ENCODE measurements at places on chromosomes 7 and 10.

GRCh38 chr7:27608776-27609495, 53.7 kb downstream of the HIBADH start:
- no peak for DNase-seq

DNA sequence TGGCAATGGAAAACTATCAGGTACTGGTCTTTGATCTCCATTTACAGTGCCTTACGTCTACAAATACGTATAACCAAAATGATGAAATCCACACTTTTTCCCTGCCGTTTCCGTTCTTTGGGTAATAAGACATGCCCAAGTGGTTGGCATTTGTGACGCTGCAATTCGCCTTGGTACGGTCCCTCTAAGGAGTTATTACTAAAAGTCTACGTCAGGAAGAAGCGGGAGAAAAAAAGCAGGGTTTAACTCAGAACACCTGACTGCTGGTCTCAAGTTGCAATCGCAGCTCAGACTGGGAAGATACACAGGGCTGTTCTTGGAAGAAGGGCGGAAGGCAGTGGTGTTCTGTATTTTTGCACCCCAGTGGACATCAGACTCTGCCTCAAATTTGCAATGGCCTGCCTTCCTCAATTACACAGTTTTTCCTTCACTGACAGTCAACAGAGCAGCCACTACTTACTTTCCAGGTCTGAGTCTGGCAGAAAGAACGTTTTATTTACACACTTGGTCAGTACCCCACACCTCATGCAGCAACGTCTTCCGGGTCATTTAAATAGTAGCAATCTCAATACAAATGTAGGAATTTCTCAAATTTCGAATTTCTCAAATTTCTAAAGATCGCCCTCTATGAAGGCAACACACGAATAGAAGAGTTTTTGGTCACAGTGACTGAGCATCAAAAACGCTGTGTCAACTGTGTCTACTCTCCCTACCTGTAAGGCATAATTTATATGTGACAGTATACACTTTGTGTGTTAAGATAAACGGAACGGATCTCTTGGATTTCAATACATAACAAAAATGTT, 2.1 kb downstream of the BAIAP2L1 start:
- DNase-seq = no peak

- DNase-seq = no peak
Measured at GRCh38 chr7:617614-618538, 98.2 kb upstream of the PDGFA start.

DNA sequence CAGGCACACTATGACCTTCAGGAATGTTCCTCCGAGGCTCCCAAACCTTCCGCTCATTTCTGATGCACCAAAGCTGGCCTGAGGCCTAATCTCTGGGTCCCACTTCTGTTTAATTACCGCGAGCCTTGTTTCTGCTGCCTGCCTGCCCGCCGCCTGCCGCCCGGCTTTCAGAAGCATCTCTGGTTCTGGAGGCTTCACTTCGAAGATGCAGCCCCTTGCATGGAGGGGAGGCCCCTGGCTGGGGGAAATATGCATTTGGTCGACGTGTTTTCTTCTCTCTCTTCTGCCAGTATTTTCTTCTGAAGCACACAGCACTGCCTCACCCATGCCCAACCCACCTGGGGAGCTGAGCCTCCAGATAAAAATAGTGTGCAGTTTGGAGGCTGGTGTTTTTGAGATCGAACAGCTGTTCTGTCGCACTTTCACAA, 166.9 kb downstream of the PAXIP1 start:
- no peak for DNase-seq

DNA sequence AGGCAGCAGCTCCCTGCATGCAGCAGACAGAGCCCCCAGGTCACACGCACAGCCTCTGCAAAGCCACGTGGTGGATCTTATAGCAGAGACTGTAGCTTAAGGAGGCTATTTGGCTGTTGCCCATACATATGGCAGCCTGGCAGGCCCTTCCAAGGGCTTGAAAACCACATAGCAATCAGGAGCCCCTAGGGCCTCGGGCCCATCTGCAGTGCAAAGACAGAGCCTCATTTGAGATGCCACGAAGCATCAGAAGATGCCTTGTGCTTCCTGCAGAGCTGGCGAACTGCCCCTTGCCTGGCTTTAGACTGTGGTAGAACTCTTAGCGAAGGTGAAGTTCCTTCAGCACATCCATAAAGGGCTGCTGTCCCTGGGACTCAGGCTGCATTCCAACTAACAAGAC, 309.9 kb downstream of the GRID1 start:
- no peak for DNase-seq

DNA sequence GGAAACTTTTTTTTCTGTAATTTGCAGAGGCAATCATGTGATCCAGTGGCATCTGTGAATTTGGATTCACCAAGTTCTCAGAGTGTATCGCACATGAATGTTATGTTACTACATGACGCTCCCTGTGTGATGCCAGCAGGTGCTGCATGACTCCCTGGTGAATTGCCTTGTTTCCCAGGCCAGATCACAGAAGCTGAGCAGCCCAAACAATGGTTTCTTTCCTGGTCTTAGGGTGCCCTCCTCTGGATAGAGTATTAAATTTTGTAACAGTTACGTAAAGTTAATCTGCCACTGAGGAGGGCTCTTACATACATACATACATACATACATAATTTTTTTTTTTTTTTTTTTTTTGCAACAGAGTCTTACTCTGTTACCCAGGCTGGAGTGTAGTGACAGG, 3.6 kb downstream of the ZSCAN21 start:
- peak; percentile 62 for DNase-seq

GRCh38 chr10:93072225-93072712, 1.4 kb upstream of the CYP26A1 start:
- DNase-seq = peak; percentile 41

DNA sequence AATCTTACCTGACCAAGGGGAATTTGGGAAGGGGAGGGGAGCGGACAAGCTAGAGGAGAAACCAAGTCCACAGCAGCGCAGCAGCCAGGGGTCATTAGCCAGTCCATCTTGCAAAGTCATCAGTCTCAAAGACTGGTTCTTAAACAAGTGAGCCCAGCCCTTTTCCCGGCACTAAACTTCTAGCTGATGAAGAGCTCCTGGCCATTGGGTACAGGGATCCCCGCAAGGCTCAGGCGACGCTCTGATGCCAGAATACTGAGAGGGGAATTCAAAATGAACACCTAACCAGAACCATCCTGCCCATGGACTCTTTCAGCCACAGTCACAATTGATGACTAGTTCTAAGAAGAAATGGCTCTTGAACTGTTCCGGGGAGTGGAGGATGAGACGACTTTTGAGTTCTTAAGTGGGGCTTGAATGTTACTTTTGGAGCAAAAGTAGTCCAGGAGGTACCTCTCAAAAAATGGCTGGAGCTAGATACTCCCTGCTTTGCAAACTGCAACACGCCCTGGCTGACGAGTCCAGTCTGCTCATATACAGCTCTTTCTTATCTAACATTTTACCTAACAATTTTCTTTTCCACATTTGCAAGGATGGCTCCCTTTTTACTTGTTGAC, 2.5 kb upstream of the TWIST1 start:
- no peak for DNase-seq

DNA sequence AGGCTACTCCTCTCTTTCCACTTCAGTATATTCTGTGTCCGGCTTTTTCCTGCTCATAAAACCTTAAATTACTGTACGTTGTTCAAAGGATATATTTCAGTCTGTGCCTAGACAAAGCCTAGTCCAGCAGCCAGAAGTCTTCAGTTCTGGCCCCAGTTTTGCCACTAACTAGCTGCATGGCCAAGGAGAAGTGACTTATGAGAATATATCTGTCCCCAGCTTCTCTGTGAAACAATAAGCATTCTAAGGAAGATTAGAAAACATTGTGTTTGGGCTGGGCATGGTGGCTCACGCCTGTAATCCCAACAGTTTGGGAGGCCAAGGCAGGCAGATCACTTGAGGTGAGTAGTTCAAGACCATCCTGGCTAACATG, 105.0 kb upstream of the HDAC9 start:
- no peak for DNase-seq

- DNase-seq = no peak
Measured at GRCh38 chr7:98369726-98370125, 31.2 kb downstream of the BAIAP2L1 start.

DNA sequence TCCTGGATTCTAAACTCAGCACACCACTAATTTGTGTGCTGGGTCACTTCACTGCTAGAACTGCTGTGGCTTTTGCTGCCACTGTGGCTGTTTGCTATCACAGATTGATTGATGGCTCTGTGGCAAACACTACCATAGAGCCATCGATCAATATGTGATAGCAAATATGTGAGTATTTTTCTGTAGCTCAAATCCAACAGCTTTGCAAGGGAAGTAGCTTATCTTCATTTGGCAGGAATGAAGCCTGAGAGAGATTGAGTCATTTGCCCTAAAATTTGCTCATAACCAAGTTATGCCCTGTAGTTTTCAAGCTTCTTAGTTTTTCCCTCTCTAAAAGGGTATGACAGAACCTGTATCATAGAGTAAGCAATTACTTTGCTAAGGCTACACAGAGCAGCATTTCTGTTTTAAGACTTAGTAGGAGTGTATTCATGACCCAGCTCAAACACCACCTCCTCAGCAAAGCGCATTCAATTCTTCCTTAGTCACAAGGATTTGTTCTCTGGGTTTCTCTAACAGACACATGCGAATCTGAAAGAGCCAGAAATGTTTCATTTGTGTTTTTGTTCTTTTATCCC, 43.1 kb downstream of the MINPP1 start:
- no peak for DNase-seq

- no peak for DNase-seq
Measured at GRCh38 chr7:1188720-1189294, 28.8 kb upstream of the ZFAND2A start.

GRCh38 chr10:63884426-63884825, 363.2 kb downstream of the REEP3 start:
- DNase-seq = no peak

- DNase-seq = peak; percentile 42
Measured at GRCh38 chr7:44881610-44882009, 3.7 kb downstream of the PURB start.

- DNase-seq = no peak
Measured at GRCh38 chr7:36192877-36193276, 39.8 kb downstream of the EEPD1 start.

DNA sequence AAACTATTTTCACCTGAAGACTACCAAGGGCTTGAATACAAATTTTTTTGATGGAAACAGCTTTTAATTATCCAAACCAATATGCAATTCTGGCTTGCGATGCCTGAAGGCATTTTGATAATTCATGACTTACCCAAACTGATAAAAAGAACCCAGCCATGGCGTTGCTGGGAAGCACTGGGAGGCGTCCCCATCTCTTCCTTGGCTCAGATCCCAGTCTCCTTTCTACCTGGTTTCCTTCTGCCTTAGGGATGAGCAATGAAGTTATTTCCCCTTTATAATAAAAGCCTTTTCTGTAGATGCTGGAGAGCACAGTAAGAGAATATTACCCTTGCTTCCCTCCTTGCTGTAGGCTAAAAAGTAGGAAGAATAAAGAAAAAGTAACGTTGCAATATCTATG, 129.1 kb upstream of the ANK3 start:
- no peak for DNase-seq

DNA sequence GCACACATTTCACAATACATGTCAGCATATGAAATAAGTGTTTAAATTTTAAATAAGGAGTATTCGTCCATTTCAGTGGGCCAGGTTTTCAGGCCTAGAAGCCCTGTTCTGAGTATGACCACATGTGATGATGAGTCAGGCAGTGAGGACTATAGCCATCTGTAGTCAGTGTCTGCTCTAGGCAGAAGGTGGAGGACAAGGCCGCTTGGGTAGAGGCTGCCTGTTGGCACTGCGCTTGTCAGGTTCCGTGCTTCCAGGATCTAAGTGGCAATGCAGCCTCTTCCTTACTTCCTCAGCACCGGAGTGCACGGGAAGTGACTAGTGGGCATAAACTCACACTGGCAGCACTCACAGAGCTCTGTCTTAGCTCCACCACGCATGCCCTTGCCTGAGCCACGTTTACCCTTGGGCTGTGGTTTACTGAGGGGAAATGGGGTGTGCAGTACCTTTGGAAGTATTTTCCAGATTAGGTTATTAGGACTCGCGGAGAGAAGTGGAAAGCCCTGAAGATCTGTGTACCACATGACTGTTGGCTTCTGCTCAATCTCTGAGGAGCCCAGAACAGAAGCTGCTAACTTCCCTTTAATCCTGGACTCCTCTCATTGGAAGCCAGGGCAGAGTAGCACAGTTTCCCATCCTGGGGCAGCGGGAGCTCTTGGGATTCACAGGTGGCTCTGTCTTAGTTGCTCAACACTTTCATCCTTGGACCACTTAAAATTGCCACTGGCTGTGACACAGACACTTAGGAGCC, 87.5 kb upstream of the GJD4 start:
- DNase-seq = no peak

- no peak for DNase-seq
Measured at GRCh38 chr7:43018446-43018845, 86.3 kb downstream of the MRPL32 start.

DNA sequence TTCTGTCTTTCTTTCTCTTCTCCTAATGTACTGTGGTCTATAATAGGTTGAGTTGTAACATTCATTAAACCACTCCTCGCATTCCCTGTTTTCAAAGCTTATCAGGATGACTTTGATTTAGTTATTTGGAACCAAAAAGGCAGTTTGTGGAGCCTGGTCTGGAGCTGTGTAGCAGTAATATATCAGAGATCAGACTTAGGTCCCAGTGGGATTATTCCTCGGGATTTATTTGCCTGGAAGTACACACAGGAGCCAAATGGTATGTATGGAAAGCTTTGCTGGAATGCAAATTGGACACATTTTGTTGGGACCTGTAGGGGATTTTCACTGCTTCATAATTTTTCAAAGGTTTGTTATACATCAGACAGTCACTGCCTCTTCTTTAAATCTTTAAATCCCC, 40.9 kb downstream of the GBF1 start:
- DNase-seq = no peak

GRCh38 chr10:114615600-114616007, 42.5 kb downstream of the ABLIM1 start:
- peak; percentile 43 for DNase-seq

DNA sequence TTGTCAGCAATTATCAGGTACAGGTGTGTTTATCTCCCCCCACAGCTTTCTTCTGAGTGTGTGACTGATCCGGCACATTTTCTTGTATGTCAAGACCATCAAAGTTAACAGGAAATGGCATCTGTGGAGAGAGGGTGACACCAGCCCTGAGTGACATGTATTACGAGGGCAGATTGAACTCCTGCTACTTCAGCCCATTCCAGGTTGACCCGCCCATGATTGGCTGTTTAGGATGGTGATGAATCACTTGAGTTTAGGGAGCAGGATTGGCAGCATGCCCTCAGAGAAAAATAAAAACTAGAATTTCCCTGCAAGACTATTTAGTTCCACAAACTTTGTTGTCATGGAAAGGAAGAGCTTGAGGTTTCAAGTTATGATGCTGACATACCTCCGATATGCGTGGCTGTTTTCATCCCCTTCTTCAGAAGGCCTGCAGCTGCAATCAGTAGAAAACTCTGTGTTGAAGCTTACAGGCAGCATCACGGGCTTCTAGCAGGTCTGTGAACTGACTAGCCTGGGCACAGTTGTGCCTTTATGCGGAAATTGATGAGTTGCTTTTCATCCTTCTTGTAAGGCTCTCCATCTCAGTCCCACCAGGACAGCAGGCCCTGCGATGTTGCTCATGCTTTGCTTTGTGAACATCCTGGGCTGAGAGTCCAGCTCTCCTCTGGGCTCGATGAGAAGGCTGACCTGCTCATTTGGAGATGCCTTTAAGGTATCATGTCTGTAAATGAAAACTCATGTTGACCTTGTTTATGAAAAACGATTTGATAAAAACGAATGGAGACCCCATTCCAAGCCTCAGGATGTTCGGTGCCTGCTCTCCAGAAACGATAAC, 8.0 kb upstream of the CELF2 start:
- DNase-seq = no peak

Data from GM13976 (cell line).